ENCODE measurements at places on chromosomes 1 and 21. TPM values are rescaled to one million over a fixed set of nuclear protein-coding genes. Genes with fewer than 3 reads are reported as not detected.

The IQGAP3 gene
- 4.2 TPM for total RNA-seq

The DDX59 gene
- total RNA-seq, result 11.7 TPM

The COA7 gene
- total RNA-seq, result 5.6 TPM

The HRNR gene
- not detected for total RNA-seq

The TTLL10 gene
- total RNA-seq, result not detected

The KCNJ9 gene
- 0.03 TPM for total RNA-seq

The DENND4B gene
- 42.3 TPM for total RNA-seq

The KRTAP21-2 gene
- total RNA-seq, result not detected
